NT2/D1 (cell line): ENCODE measurements at places on chromosomes 3 and 15.

GRCh38 chr3:39907981-39908380, 98.6 kb downstream of the MYRIP start:
- no peak for DNase-seq

- DNase-seq: no peak
These were observed 420.7 kb downstream of the ZNF385D start for GRCh38 chr3:21330293-21330692.

DNA sequence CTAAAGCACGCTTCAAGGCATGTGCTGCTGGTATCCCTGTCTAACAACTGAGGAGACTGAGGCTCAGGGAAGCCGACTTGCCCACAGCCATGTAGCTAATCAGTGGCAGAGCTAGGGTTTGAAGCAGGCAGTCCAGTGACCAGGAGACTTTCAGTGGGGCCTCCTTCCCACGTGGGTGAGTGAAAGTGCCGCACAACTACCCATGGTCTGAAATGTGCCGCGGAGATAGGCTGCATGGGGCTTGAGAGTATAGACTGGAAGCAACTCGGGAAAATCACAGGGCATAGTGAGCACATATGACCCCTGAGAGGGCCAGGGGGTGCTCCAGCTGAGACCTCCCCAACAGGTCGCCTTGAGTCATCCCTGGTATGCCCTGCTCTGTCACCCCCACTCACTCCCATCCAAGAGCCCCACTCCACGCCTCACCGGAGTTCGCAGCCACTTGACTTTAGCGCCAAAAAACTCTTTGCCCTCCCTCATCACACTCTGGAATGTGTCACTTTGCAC, 19.1 kb downstream of the FAM174B start:
- DNase-seq: no peak

DNA sequence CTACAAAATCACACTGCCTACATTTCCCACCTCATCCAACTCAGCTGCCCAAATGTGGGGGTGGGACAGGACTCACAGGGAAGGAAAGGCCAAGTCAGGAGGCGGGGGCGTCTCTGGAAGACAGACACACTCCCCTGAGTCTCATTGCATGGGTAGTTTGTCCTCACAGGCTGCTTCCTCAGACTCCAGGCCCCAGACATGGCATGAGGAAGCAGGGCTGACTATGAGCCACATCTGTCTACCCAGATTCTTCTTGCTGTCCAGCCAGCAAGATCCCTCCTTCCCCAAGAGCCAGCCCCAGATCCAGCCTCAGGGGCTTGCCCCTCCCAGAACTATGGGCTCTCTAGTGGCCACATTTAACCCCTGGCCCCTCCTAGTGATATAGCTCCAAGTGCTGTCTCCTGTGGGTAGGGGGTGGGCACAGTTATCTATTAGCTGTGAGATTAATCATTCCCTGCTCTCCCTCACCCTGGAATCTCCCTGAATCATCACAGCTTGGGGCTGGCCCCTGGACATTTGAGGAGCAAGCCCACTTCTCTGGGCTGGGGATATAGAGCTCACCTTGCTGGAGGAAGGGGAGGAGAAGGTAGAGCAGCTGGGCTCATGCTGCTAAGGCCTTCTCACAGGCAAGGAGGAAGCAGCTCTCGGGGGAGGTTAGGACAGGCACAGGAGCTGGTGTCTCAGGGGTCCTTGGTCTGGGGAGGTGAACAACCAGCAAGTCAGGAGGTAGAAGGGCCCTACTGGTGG, 2.1 kb upstream of the CCDC33 start:
- DNase-seq: no peak

- no peak for DNase-seq
These were observed 392.2 kb downstream of the KCNH8 start for GRCh38 chr3:19540464-19540863.
